CD4-positive, alpha-beta T cell (primary cell): ENCODE measurements at places on chromosomes 6 and 20.
A peak's percentile ranks its signal among the peaks of the same experiment; 100 is the strongest.

DNA sequence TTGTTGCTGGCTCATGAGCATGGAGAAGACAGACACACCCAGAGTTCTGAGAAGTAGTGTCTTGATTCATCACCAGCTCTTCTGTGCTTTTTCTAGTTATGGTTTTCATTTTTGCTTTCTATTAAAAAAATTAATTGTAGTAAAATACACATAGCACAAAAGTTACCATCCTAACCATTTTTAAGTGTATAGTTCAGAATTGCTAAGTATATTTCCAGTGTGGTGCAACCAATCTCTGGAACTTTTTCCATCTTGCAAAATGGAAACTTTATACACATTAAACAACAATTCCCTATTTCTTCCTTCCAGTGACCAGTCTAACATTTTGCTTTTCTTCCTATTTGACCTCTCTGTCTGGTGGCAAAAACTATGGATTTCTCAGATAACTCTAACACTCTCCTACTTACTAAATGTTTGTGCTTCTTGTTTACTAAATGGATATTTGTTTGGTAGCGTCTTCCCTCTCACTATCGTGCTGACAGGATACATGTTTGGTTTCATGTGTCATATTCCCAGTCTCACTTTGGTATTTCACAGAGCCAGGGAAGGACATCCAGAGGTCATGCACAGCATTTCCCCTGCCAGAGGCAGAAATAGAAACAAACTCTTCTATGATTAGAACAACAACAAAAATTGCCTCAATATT, 40.6 kb downstream of the TXLNB start:
- DNase-seq: no peak

- no peak for DNase-seq
Measured at GRCh38 chr6:17224056-17224455, 57.1 kb upstream of the RBM24 start.

DNA sequence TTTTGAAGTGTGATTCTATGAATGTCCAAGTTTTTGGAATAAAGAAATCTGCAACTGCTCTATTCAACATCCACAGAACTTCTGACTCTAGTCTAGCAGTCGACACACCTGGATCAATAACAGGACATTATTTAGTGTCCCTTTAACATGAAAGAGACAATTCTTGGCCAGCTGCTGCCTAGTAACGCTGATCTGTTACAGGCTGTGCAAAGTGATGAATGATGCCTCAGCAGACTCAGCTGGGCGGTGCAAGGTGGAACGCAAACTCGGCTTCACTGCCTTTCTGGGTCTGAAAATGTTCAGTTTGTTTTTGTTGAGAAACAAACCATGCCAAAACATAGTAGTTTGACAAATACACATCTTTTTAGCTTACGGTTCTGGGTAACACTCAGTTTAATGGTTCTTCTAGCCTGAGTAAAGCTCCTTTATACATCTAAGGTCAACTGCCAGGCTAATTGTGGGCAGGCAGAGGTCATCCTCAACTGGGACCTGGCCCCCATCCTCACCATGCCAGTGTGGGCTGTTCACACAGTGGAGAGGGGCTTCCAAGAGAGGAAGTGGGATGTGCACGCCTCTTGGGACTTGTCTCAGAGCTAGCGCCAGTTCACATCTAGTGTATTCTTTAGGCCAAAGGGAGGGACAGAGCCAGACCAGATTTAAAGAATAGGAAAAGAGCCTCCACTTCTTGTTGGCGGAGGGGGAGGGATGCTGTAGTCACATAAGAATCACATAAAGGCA, 879.7 kb downstream of the QKI start:
- no peak for DNase-seq

GRCh38 chr6:107794771-107795170, 29.3 kb downstream of the SCML4 start:
- DNase-seq: no peak

- no peak for DNase-seq
Measured at GRCh38 chr20:37238935-37239451, 22.6 kb downstream of the GHRH start.

- DNase-seq: no peak
Measured at GRCh38 chr6:54058236-54058635, 53.0 kb upstream of the MLIP start.

GRCh38 chr20:6034134-6034969, 19.5 kb downstream of the LRRN4 start:
- no peak for DNase-seq

DNA sequence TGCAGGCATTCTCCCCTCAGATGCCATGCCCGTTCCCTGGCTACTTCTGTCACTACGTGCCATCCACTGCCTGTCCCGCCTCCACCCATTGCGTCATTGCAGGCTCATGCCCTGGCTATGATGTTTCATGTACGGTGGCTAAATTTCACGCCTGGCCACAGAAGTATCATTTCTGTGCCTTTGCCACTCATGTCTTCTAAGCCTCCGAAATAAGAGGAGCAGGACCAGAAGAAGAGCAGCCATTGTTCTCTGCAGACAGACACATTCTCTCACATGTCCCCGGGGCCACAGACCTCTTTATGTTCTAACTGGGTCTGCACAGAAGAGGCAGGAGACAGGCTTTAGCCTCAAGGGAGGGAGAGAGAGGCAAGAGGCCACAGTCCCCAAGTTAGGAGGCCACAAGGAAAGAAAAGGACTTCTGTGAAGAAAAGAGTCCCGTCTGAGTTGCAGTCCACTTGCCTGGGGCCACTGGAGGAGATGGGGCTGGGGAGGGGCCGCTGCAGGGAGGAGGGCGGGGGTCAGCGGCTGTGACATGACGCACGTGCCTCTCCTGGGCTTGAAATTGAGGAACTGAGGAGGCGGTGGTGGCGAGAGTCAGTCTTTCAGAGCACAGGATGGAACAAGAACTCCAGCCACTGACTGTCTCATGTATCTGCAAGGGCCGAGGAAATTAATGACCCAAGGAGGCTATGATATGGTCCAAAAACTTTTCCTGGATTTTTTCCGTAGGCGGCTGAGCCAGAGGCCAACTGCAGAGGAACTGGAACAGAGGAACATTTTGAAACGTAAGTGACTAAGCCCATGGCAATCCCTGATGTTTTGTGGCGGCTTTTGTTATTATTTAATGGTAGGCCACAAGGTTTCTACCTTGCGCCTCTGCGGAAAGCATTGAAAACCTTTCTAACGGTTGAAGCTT, 55.9 kb downstream of the TBC1D7 start:
- DNase-seq: no peak

DNA sequence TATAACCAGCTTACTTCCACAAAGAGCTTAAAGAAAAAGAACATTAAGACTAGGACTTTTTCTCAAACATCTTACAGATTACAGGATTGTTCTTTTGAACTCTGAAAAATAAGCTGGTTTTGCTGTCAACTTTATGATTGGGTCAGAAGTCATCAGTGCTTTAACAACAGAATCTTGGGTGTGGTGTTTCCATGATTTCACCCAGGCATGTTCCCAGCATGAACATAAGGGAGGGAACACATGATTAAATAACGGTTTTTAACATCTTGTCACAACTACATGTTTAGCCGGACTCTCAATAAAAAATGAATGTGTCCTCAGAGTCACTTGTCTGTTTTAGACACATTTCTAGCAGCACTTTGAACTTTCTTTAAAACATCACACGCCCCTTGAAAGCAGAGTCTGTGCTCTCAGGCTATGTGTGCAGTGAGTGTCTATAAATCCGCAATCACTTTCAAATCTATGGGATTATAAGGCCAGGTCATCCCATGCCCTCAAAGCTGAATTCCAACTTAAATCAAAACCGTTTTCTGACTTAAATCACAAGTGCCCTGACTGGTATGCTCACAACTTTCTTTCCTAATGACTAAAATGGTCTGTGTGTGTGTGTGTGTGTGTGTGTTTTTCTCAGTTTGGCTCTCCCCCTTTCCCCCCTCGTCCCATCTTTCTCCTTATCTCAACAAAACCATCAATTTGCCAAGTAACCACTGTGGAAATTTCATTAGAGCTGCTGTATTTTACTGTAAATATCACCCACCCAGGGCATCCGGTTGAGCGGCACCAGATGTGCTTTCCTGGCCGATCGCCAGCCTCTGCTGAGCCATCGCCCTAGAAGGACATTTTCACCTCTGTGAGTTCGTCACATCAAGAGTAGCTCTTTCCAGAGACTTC, 216.8 kb upstream of the DTNBP1 start:
- peak; percentile 53 for DNase-seq

DNA sequence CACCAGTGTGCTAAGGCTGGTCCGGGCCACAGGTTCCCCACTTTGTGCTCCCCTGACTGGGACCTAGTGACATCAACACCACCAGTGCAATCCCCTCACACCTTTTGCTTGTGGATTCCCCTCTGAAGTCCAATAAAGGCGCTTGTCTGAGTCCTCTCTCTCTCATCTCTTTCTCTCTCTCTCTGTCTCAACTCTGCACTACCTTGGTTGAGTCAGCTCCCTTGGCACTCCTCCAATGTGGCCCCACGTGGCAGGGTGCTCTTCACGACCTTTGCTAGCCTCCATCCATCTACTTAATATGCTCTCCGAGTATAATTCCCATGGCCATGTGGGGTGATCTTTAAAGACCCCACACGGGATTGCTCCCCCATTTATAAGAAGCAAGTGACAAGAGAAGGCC, 385.0 kb downstream of the CD83 start:
- DNase-seq: no peak

DNA sequence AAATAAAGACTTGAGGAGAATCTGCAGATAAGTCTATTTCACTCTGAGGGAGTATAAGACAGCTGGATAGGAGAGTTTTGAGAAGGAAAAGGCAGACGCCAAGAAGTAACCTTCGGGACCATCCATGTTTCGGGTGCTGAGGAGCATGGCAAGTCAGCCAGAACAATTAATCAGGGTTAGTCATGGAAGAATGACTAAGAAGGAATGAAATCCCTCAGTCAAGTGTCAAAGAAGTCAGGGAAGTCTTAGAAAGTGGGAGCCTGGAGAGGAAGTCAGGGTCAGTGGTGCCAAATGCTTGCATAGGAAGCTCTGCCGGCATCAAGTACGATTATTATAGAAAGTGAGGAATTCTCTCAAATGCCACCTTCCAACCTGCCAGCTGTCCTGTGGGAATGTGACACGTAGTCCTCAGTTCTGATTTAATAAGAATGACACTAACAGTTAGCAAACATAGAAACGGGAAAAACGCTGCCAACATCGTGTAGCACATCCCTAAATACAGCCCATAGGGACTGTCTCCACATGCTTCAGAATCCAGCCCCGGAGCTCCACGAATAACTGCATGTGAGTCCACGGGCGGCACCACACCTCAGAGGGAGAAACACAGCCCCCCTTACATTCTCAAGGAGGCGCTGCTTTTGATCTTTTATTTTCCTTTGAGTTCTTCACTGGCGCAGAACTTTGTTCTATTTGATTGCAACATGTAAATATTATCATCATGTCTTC, 602.7 kb downstream of the PRKN start:
- DNase-seq: no peak

GRCh38 chr6:103113416-103113815, 1719.9 kb downstream of the GRIK2 start:
- no peak for DNase-seq

GRCh38 chr20:57586370-57586793, 25.5 kb downstream of the PCK1 start:
- DNase-seq: no peak

DNA sequence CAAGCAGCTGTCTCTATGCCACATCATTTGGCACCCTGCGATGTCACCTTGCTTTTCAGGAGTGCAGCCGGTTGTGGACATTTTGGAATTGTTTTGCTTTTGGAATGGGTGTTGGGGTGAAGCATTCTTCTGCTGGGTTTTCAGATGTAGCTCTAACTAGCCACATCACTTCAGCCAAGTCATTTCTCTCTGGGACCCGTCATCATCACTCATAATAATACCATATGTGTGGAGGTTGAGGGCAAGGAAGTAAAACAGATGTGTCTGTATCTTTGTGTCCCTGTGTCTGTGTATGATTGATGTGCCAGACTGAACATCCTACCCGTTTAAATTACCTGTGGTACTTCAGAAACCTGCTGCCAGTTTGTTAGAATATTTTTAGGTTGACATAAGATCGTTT, 49.5 kb upstream of the TULP4 start:
- no peak for DNase-seq

GRCh38 chr6:149190224-149190831, 127.2 kb upstream of the TAB2 start:
- DNase-seq: peak; percentile 73

DNA sequence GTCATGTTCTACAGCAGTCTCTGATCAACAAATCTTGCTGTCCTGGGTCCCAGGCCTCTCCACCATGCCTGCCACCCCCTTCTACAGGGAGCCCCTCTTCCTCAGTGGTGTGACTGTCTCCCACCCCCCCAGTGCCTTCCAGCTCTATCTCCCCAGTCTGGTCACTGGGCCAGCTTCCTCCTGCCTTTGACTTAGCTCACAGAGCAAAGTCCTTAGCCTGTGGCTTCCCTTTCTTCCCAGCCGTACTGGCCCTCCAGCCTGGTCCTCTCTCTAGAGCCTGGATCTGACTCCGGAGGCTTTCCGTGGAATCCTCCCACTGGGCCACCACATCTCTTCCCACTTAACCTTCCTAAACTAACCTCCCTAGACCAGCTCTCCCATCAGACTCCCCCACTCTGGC, 17.0 kb downstream of the MAPK13 start:
- no peak for DNase-seq

- peak; percentile 9 for DNase-seq
Measured at GRCh38 chr20:23115822-23116221, 29.7 kb upstream of the CD93 start.

DNA sequence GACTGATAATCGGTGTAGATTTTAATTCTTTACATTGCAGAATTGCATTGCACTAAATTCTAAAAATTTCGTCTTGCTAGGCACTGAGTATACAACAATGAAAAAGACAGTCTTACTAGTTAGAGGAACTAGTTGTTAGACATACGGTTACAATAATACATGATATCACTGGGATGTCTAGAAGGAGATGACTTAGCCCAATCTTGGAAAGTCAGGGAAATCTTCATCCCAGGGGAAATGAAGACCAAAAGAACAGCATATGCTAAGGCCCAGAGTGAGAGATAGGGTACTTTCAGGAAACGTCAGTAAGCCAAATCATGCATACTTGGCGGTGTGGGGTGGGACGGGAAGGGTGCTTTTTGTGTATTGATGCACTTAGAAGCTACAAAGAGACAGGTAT, 901 bp downstream of the CEP57L1 start:
- DNase-seq: no peak

DNA sequence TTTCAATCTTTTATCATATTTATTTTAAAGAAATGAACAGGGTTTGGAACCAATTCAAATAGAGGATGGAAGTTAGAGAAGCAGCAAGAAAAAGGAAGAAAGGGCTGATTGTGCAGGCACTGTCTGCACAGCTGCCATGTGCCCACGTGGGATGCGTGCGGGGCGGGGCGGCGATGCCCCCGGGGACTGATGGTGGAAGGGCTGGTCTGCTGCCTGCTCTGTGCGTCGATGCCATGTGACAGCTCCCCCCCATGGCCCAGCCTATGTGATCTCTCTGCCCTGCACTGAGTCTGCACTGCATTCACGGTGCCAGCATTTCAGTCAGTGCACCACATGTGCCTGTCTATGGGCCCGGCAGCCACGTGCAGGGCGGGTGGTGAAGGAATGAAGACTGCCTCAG, 96.4 kb downstream of the IRF4 start:
- DNase-seq: no peak
